Tibial nerve (tissue), 4 donors: ENCODE measurements at places on chromosomes 7 and 10.
A peak's percentile ranks its signal among the peaks of the same experiment; 100 is the strongest.

- H3K36me3 ChIP-seq, result no peaks in the 10 kb centered on the region
- no peak for DNase-seq
- H3K27me3 ChIP-seq, result no peaks in the 10 kb centered on the region
- H3K4me1 ChIP-seq, result peaks cover 29% of the 10 kb centered on the region
- H3K27ac ChIP-seq, result no peak overlapping the region
Observed at GRCh38 chr10:454860-455259, 234.6 kb downstream of the DIP2C start.

- no peaks in the 10 kb centered on the region for H3K36me3 ChIP-seq
- H3K27ac ChIP-seq, result no peak overlapping the region
- no peak overlapping the region for H3K4me3 ChIP-seq
- peak; percentile 2 for DNase-seq
- H3K27me3 ChIP-seq, result no peaks in the 10 kb centered on the region
Observed at GRCh38 chr7:43791-44540, 148.4 kb upstream of the FAM20C start.

GRCh38 chr10:35386594-35387174 is 50.4 kb downstream of the CCNY start:
- H3K27ac ChIP-seq, result peak overlapping the region; percentile 18
- H3K4me3 ChIP-seq, result no peak overlapping the region
- H3K4me1 ChIP-seq, result no peaks in the 10 kb centered on the region
- H3K36me3 ChIP-seq, result no peaks in the 10 kb centered on the region
- DNase-seq, result no peak

GRCh38 chr10:44757551-44758205 is 153.5 kb upstream of the TMEM72 start:
- no peaks in the 10 kb centered on the region for H3K36me3 ChIP-seq
- H3K27me3 ChIP-seq, result no peaks in the 10 kb centered on the region
- DNase-seq, result no peak
- no peak overlapping the region for H3K4me3 ChIP-seq
- H3K4me1 ChIP-seq, result no peaks in the 10 kb centered on the region
